ENCODE measurements at places on chromosomes 12 and 14. TPM values are rescaled to one million over a fixed set of nuclear protein-coding genes. Genes with fewer than 3 reads are reported as not detected.

The TTC7B gene
- 11.8 TPM for total RNA-seq

The LRFN5 gene
- total RNA-seq, result 0.37 TPM

The SERPINA10 gene
- 0.48 TPM for total RNA-seq

The SERPINA6 gene
- 5.7 TPM for total RNA-seq

The BCL11B gene
- 5.6 TPM for total RNA-seq

The PCED1B gene
- 1.8 TPM for total RNA-seq

The COX8C gene
- not detected for total RNA-seq

The PRIMA1 gene
- total RNA-seq, result 4.4 TPM

The CLEC12A gene
- 0.59 TPM for total RNA-seq

GRCh38 chr14:51185180-51185579 is 54.9 kb upstream of the TMX1 start:
- H3K4me1 ChIP-seq, result no peaks in the 10 kb centered on the region
- H3K27me3 ChIP-seq, result no peaks in the 10 kb centered on the region
- H3K4me3 ChIP-seq, result no peak overlapping the region
- no peaks in the 10 kb centered on the region for H3K36me3 ChIP-seq

GRCh38 chr12:7638760-7639555 is 26.8 kb downstream of the APOBEC1 start:
- no peaks in the 10 kb centered on the region for H3K36me3 ChIP-seq
- no peak overlapping the region for H3K4me3 ChIP-seq
- H3K27me3 ChIP-seq, result no peaks in the 10 kb centered on the region

DNA sequence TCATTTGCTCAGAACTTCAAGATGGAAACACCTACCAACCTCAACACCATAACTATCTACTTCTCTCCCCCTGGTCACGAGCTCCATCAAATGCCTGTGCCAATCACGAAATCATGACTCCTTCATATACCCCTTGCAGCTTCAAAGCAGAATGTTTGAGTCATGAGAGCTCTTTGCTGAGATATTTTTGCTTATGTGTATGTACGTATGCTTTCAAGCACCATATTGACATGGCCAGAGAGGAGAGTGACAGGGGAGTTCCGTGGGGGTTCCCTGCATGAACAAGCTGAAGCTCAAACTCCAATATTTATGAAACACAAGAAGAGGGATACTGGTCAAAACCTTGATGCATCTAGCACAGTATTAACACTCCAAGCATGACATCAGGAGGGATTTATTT is 374.4 kb downstream of the DPF3 start:
- H3K27me3 ChIP-seq, result no peaks in the 10 kb centered on the region
- DNase-seq, result no peak
- no peak overlapping the region for H3K4me3 ChIP-seq
- no peak overlapping the region for H3K27ac ChIP-seq
- H3K4me1 ChIP-seq, result no peaks in the 10 kb centered on the region

DNA sequence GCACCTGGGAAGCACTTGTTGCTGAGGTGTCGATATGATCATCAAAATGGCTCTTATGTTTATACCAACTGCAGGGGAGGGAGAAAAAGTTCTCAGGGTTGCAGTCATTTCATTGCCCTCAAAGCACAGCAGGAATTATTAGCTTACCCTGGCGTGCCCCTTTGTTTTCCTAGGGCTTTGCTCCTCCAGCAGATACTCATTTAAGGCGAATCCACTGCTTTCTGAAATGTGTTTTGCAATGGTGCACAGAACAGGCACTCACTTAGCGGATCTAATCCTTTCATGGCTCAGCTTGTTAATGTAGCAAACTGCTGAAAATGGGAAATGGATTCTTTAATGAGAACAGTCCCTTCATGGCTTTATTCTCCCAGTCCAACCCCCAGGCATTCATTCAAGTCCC is 76.7 kb downstream of the NKX2-1 start:
- H3K27me3 ChIP-seq, result no peaks in the 10 kb centered on the region
- H3K36me3 ChIP-seq, result no peaks in the 10 kb centered on the region
- no peak overlapping the region for H3K27ac ChIP-seq

DNA sequence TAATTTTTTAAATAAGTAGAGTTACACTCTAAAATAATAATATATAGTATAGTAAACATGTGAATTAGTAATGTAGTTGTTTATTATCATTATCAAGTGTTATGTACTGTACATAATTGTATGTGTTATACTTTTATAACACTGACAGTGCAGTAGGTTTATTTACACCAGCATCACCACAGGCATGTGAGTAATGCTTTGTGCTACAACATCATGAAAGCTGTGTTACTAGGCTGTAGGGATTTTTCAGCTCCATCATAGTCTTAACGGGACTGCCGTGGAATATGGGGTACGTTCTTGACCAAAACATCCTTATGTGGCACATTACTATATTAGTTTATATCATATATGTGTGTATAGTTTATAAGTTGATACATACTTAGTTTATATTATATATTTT is 8.6 kb downstream of the FNTB start:
- H3K4me3 ChIP-seq, result no peak overlapping the region
- no peaks in the 10 kb centered on the region for H3K36me3 ChIP-seq
- H3K27me3 ChIP-seq, result no peaks in the 10 kb centered on the region
- no peak for DNase-seq
- H3K4me1 ChIP-seq, result no peaks in the 10 kb centered on the region

- no peaks in the 10 kb centered on the region for H3K27me3 ChIP-seq
- no peak for DNase-seq
- H3K4me1 ChIP-seq, result no peaks in the 10 kb centered on the region
- no peak overlapping the region for H3K4me3 ChIP-seq
Measured at GRCh38 chr14:52583544-52583943, 30.9 kb downstream of the GPR137C start.

GRCh38 chr12:88854260-88854659 is 274.0 kb upstream of the KITLG start:
- no peak overlapping the region for H3K27ac ChIP-seq
- no peak for DNase-seq
- H3K4me1 ChIP-seq, result no peaks in the 10 kb centered on the region

DNA sequence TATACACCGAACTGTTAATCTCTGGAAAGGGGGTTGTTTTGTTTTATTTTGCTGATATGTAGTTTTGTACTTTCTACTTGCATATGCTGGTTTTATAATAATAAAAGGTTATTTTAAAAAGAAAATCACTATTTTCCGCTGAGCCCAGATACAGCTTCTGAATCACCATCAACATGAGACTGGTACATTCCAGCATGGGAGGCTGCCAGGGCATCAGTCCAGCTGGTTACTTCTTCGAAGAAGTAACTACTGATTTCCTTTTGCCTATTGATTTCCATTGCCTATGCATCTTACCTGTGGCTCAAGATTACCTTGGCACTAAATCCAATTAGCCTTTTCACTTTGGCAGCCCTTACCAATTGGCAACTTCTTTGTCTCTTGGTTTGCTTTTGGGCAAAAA is 11.7 kb upstream of the OSBPL8 start:
- no peak overlapping the region for H3K27ac ChIP-seq
- no peak overlapping the region for H3K4me3 ChIP-seq
- no peaks in the 10 kb centered on the region for H3K27me3 ChIP-seq
- no peak for DNase-seq
- H3K36me3 ChIP-seq, result no peaks in the 10 kb centered on the region
- H3K4me1 ChIP-seq, result no peaks in the 10 kb centered on the region

DNA sequence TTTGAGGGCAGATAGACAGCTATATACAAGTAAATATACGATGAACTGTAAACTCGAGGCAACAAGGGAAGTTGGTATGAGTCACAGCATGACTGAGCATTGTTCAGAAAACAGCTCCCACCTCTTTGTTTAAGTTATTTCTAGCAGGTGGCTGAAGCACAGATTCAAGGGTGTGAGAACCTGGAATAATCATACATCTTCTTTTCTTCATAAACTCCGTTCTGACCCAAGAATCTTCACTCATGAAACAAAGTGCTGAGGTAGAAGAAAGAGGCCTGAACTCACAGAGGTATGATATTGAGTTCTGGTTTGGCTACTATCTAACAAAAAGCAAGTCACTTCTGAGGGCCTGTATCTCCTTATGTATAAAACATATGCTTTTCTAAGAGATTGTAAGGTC is 364.1 kb upstream of the KITLG start:
- no peak overlapping the region for H3K27ac ChIP-seq
- no peaks in the 10 kb centered on the region for H3K27me3 ChIP-seq
- H3K4me1 ChIP-seq, result no peaks in the 10 kb centered on the region
- no peak overlapping the region for H3K4me3 ChIP-seq
- no peaks in the 10 kb centered on the region for H3K36me3 ChIP-seq

DNA sequence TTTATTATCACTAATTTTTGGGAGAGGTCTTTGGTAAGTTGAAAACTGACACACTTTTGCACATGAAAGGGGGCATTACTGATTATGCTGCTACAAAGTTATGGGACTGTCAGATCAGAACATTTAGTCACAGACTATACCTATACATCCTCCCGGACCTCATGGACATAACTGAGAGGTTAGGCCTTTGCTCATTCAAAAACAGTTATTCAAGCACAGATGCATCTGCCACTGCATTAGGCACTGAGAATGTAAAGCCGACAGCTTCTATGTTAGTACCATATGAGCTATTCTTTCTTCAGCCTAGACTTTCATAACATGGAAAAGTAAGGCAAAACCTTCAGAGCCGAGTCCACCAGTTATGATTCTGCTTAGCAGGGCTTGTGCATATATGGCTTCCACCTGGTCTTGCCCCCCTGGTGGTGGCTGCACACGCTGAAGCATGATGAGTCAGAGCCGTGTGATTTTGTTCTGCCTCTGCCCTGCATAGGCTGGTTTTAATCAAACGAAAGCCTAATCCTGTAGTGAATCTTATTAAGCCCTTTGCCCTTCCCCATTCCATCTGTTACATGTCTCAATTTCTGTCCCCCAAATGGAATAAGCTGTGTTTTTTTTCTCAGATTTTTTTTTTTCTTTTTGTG is 21.8 kb upstream of the RNU6-8 start:
- H3K36me3 ChIP-seq, result no peaks in the 10 kb centered on the region
- no peaks in the 10 kb centered on the region for H3K27me3 ChIP-seq
- no peak for DNase-seq
- H3K4me1 ChIP-seq, result no peaks in the 10 kb centered on the region
- no peak overlapping the region for H3K27ac ChIP-seq
- H3K4me3 ChIP-seq, result no peak overlapping the region

GRCh38 chr14:95522556-95522955 is 6.1 kb upstream of the SYNE3 start:
- no peaks in the 10 kb centered on the region for H3K36me3 ChIP-seq
- DNase-seq, result no peak
- no peak overlapping the region for H3K27ac ChIP-seq
- H3K4me1 ChIP-seq, result peaks cover 20% of the 10 kb centered on the region
- H3K27me3 ChIP-seq, result no peaks in the 10 kb centered on the region

DNA sequence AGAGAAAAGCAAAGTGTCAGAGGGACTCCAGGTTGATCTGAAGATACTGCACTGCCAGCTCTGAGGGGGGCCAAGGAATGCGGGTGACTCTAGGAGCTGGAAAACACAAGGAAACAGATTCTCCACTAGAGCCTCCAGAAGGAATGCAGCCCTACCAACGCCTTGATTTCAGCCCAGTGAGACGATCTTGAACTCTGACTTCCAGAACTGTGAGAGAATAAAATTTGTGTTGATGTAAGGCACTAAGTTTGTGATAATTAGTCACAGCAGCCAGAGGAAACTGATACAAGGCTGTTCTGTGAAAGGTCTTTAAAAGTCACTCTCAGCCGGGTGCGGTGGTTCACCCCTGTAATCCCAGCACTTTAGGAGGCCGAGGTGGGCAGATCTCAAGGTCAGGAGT is 34.2 kb downstream of the CKAP4 start:
- H3K27me3 ChIP-seq, result no peaks in the 10 kb centered on the region
- H3K27ac ChIP-seq, result no peak overlapping the region
- no peaks in the 10 kb centered on the region for H3K4me1 ChIP-seq

DNA sequence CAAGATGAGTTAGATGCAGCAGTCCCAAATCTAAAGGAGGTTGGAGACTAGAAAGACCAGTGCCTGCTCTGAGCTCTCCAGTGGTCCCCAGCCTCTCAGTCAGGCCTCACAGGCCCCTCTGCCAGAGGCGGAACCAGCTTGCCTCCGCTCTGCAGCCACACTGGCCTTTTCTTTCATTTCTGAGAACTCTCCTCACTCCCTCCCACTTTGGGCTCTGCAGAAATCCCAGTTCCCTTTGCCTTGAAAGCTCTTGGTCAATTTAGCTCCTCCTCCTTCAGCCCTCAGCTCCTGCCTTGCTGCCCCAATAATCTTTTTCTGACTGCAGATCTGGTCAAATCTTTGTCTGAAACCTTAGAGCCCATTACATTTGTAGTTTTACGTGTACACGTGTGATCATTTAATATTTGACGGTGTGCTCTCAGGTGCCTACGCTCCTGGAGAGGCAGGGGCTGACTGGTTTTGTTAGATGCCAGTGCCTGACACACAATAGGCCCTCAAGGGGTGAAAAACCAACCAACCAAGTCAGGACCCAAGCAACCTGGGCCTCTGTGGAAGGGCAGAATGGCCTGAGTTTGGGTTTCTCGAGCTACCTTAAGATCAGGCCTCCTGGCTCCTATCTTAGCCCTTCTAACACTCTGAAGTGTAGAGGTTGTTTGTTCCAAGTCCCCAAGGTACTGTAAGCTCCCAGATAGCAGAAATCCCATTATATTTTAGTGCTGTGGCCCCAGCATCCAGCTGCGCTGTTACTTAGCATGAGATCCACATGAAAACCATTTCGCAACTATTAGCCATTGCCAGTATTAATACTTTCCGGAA is 1.1 kb upstream of the NUDT4 start:
- peaks cover 3% of the 10 kb centered on the region for H3K4me1 ChIP-seq
- H3K4me3 ChIP-seq, result peak overlapping the region; percentile 64
- H3K27me3 ChIP-seq, result no peaks in the 10 kb centered on the region
- no peaks in the 10 kb centered on the region for H3K36me3 ChIP-seq
- peak overlapping the region; percentile 82 for H3K27ac ChIP-seq

- no peaks in the 10 kb centered on the region for H3K27me3 ChIP-seq
- H3K36me3 ChIP-seq, result no peaks in the 10 kb centered on the region
- no peak for DNase-seq
- no peaks in the 10 kb centered on the region for H3K4me1 ChIP-seq
- H3K4me3 ChIP-seq, result no peak overlapping the region
Measured at GRCh38 chr12:108629824-108630476, 3.7 kb downstream of the SELPLG start.

DNA sequence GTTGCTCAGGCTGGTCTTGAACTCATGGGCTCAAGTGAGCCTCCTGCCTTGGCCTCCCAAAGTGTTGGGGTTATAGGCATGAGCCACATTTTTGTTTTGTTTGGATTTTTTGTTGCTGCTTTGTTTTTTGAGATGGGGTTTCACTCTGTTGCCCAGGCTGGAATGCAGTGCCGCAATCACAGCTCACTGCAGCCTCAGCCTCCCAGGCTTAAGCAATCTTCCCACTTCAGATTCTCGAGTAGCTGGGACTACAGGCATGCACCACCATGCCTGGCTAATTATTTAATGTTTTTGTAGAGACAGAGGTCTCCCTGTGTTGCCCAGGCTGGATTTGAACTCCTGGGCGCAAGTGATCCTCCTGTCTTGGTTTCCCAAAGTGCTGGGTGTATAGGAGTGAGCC is 5.7 kb upstream of the PLEK2 start:
- no peak overlapping the region for H3K4me3 ChIP-seq
- DNase-seq, result no peak
- H3K27me3 ChIP-seq, result no peaks in the 10 kb centered on the region
